ENCODE measurements at places on chromosomes 4 and X.

GRCh38 chr4:188409851-188410250 is 270.6 kb downstream of the TRIML1 start:
- no peak for DNase-seq

DNA sequence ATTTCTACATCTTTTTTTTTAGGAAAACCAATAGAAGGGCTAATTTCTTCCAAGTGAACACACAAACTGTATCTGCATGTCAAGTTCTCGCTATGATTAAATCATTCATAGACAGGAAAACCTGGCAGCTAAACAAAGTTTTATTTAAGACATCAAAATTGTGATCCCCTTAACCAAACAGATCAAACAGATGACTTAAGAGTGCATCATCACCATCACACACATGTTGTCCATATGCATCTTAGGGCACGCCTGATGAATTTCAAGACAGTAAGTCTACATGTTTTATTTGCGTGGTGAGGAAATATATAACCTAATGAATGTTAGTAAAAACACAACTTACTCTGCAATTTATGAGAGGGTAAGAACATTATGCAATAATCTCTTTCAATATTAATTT is 317.0 kb upstream of the ANXA10 start:
- DNase-seq = no peak

DNA sequence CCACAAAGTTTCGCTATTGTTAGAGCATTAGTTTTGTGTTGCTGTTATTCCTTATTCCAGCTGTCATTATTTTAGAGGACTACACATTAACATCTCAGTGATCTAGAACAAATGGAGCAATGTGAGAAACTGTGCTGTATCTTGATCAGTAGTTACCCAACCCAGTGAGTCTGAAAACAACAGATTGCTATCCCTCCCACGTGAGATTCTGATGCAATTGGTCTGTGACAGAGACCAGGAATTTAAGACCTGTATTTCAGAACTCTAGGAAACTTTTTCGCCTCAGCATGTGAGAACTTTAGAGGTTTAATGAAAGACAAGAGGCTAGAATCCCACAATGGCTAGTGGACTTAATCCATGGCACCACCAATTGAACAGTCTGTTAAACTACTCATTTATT is 35.7 kb upstream of the CDS1 start:
- DNase-seq = peak; percentile 12

DNA sequence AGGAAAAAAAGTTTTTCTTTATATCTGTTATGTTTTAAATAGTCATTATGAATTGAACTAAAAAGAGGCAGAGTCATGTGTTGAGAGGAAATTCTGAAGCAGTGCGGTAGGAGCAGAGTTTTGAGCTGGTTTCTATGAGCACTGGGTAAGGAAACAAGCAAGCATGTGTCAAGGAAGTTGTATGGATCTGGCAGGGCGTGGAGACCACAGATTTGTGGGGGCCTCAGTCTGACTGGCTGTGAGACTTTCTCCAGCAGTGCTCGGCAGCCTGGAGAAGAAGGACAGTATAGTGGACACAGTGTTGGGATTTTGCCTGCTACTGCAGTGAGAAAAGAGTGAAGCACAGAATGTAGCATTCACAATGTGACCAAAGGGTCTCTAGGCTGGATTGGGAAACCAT is 399.1 kb downstream of the INPP4B start:
- no peak for DNase-seq

DNA sequence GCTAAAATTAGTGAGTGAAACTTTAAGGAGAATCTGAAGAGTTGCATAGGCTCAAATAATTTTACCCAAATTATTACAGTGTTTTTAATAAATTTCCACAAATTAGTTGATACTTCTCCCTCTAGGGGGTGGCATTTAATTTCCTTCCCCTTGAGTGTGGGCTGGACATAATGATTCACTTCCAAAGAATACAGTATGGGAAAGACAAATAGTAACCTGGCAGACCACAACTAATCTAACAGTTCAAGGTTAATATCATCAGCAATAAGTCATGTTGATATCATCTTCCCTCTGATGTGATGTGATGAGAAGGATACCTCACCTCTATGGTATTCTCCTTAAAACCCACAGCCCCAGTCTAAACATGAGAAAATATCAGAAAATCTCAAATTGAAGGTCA is 15.5 kb downstream of the PFKFB1 start:
- no peak for DNase-seq

DNA sequence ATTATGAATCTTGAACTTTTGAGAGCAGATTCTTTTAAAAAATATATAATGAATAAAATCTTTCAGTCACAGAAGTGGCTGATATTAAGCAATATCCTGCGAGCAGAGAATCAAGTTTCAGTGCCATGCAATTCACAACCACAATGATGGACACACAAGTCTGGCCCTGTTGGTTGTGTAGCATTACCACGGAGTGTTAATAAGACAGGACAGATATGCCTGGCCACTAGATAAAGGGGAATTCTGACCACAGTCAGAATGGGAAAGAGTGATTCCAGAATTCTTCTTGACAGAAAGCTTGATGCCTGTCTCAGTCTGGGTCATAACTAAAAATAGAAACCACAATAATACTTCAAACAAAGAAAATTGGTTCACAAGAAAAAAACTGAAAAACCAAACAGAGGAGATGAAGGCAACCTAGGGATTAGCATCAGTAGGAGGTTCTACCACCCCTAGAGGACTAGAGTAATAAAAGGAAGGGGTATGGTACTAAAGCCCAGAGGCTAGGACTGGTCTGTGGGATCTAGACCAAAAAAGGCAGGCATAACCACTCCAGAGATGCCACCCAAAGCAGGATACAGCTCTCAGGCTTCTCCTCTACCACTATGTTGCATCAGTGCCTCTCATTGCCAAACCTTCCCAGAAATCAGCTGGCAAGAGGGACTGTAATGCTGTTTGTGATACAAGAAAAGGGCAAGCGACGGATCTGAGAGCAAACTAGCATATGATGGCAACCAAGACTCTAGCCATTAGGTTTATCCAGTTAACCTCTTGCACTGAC is 59.0 kb downstream of the RNF150 start:
- no peak for DNase-seq

DNA sequence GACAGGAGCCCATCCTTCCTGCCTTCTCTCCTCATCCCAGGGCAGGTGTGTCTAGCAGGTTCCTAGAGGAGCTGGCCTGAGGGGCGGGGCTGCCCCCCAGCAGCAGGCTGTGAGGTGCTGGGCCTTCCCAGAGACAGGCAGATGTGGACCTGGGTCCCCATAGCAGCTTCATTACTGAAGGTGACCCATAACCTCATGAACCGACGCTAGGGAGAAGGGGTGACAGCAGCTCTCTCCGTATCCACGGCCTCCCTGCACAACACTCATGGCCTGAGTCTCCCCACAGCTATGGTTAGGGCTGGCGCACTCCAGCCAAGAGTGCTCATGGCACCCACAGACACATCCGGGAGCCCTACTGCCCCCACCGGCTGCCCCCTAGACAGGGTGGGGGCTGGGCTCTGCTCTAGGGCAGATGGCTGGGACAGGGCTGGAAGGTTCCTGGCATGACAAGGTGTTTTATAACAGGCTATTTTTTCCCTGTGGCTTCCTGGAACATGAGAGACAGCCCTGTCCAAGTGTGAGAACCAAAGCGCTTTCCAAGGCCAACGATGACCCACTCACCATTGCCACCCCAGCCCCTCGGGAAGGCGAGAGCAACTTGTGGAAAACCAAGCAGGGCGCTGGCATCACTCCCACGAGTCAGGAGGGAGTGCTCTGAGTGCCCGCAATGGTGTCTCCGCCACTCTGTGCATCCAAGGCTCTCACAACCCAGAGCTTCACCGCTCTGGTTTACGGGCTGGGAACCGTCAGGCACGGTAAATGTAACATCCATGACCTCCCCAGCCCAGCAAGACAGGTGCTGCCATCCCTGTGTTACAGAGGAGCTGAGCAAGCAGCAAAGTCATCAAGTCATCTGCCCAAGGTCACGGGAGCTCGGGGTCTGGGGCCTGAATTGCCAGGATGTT is 59.8 kb downstream of the ACOX3 start:
- DNase-seq = no peak

- no peak for DNase-seq
Observed at GRCh38 chr4:72974694-72975487, 94.6 kb downstream of the COX18 start.

GRCh38 chr4:152665691-152666395 is 14.0 kb downstream of the TMEM154 start:
- DNase-seq = no peak

DNA sequence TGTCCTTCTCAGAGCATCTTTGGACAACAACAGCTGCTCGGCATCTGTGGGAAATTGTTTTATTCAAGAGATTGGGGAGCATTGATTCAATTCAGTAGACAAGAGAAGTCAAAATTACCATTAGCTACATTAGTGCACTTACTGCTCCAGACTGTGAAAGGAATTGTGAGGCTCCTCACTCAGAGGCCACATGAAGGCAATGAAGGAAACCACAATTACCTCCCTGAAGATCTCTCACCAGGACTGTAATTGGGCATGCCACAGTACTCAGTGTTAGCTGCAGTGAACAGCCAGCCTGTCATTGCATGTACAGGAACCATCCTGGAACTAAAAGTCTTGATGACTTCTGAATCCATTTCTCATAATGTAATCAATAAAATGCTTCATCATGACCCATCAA is 144.8 kb downstream of the PPA2 start:
- DNase-seq = no peak

DNA sequence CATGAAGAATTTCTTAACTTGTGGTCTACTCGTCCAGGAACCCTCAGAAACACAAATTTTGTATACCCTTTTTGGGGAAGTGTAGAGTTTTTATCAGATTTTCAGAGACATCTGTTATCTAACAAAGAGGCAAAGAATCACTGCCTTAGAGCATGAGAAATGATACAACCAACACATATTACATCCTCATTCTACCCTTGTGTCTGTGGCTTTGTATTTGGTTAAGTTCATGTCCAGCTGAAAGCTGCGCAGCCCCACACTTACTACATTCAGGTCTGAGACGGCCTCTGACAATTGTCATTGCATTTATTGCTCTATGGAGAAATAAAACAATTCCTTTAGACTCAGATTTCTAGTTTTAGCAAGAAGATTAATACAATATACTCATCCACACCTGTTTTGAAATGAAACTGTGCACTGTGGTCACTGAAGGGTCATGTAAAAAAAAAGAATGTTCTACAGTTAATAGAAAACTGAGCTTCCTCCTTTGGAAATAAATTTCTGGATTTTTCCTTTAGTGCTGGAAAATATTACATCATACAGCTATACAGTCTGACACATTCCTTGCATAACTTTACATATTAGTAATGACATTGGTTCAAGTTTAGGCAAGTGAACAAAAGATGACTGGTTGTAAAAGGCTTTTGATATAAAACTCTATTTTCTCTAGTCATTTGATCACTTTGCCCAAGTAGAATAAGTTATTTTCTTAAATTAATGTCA is 39.8 kb downstream of the GLRB start:
- no peak for DNase-seq

GRCh38 chr4:89563431-89563830 is 255.8 kb upstream of the GPRIN3 start:
- DNase-seq = peak; percentile 10

- DNase-seq = no peak
Observed at GRCh38 chr4:153799694-153800074, 10.8 kb upstream of the SFRP2 start.

- no peak for DNase-seq
Observed at GRCh38 chr4:38413524-38414341, 250.3 kb upstream of the KLF3 start.

- no peak for DNase-seq
Observed at GRCh38 chrX:71637848-71638247, 19.5 kb upstream of the CXCR3 start.

DNA sequence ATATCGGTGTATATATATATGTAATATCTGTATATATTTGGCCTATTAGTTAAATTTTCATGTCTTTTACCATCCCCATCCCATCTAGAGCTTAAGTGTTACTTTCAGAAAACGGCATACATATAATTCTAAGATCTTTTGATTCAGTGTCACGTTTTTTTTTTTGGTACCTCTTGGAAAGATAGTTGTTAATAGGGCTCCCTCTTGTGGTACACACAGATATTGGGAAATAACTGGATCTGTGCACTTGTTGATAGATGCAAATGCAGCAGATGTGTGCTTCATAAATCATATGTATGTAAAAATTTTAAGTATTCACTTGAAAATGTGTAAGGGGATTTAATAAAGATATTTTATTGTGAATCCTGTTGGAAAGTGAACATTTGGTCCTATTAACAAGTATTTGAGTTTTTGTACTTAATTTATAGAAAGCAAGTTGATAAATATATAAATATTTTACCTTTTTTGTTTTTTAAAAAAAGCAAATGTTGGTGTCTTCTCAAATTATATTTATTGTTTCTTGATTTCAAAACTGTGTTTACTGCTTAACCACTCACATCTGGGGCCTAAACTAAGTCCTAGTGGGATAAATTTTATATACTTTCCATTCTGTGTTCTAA is 74.7 kb downstream of the PAQR3 start:
- peak; percentile 73 for DNase-seq

GRCh38 chr4:84846985-84847384 is 119.5 kb downstream of the WDFY3 start:
- DNase-seq = no peak

GRCh38 chr4:147103403-147103946 is 157.8 kb upstream of the TTC29 start:
- peak; percentile 32 for DNase-seq

DNA sequence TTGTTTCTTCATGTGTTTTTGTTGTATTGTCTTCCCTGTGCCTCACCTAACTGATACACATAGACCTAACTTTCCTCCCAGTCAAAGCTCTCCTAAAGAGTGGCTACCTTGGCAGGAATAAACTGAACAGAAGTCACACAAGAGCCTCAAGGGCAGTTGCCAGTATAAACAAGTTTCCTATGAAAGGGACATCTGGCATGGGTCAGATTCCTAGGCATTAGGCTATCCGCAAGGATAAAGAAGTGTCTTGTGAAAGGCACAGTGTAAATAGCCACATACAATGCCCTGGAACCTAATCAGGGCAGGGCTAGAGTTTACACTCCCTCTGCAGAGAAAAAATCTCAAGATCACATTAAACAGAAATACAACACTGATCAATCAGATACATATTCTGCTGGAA is 220.8 kb downstream of the SPANXN3 start:
- DNase-seq = no peak

- no peak for DNase-seq
Observed at GRCh38 chr4:119823891-119824290, 195.3 kb upstream of the PDE5A start.

- no peak for DNase-seq
Observed at GRCh38 chrX:118577041-118577440, 81.4 kb downstream of the DOCK11 start.

DNA sequence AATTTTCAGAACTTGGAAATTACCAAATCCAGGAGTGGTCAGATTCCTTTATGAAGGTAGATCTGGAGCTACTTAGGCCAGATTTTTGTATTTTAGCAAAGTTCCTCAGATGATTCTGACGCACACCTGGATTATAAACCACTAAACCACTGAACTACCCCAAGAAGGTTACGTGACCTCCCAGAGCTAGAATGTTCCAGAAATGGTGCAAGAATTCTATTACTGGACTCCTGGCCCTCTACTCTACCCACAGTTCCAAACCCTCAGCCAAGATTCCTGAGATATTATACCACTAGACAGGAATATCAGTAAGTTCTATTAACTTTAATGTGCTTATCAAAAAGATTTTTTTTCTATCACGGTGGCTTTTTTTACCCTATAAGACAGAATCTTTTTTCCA is 67.1 kb downstream of the ABCG2 start:
- no peak for DNase-seq
